Posterior vena cava (tissue), 2 donors: ENCODE measurements at places on chromosomes 6 and 20.

- no peak for DNase-seq
These were observed 639.6 kb downstream of the EPHA7 start for GRCh38 chr6:92779746-92780145.

DNA sequence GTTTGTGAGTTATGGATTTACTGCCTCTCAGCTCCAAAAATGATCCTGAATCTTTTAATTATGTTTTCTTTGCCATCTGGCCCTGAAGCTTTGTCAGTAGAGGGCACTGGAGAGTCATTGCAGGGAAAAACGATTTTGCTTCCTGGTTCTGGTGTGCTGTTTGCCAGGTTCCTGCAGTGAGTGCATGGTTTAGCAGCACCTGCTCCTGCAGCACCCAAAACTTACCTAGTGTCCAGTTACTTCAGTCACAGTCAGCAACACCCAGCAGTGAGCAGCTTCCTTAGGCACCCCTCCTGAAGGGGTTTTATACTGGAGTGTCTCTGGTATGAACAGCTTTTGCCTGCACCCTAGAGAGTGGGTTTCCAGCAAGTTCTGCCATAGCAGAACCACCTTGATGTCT lies 6.0 kb upstream of the TRIM26 start:
- no peak for DNase-seq

GRCh38 chr20:62876501-62876901 lies 14.9 kb upstream of the TCFL5 start:
- no peak for DNase-seq

GRCh38 chr20:15759594-15759993 lies 813.7 kb downstream of the KIF16B start:
- no peak for DNase-seq

DNA sequence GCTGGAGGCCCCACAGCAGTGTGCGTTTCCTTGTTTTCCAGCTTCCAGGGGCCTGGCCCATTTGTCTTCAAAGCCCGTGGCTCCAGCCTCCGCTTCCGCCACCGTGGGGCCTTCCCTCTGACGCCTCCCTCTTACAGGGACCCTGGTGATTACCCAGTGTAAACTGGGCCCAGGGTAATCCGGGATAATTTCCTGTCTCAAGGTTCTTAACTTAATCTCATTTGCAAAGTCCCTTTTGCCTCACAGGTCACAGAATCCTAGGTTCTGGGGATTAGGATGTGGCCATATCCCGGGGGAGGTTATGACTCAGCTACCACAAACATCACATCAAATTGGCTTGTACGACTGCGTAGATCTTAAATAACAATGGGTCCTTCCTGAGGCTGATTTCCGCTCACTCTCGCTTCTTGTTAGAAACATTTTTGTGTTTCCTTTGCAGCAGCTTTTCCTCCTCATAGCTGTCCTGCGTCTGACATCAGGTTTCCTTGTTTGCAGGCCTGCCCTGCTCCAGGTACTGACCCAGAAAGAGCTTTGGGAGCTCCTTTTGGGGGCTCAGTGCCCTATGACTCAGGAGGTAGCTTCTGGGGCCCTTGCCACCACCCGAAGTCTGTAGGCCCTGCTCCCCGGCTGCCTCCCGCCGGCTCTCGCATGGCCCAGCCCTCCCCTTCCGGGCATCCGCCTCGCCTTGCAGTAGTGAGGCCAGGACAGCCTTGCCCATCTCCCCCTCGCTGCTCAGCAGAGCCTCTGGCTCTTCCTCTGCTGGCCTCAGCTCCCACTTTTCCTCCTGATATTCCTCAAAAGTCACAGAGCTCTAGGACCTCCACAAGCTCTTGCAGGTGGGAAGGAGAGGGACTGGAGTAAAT lies 100.5 kb downstream of the ERMARD start:
- DNase-seq, result peak; percentile 71

GRCh38 chr20:57838670-57839151 lies 128.9 kb upstream of the PMEPA1 start:
- no peak for DNase-seq

- DNase-seq, result no peak
These were observed 36.9 kb downstream of the CRYBG1 start for GRCh38 chr6:106397431-106397830.

DNA sequence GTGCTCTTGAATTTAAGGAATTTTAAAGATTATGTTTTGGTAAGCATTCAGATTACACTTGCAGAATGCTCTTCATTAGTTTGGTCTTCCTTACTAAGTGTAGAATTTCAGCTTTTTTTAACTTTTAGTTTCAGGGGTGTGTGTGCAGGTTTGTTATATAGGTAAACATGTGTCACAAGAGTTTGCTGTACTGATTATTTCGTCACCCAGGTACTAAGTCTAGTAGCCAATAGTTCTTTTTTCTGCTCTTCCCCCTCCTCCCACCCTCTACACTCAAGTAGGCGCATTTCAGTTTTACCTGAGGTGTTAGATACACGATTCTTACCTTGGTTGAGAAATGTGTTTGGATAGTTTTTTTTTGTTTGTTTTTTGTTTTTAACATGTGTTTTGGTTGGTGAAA lies 68.3 kb downstream of the AFG1L start:
- DNase-seq, result no peak

- no peak for DNase-seq
These were observed 11.7 kb upstream of the ID1 start for GRCh38 chr20:31593221-31594001.

- DNase-seq, result no peak
These were observed 11.5 kb downstream of the SLC2A10 start for GRCh38 chr20:46720776-46721425.

DNA sequence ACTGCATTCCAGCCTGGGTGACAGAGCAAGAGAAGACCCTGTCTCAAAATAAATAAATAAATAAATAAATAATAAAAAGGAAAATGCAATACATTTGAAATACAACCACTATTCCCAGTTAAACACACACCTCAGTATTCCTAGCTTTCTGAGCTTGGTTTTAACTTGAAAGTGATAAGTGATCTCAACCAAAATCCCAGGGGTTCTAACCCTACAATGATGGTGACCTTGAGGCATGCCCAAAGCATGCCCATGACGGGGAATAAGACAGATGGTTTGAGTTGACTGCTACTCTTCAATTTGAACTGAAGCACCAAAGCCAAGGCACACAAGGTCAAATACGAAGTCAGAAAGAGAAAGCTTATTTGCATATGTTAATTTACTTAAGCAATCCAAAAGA lies 96.9 kb downstream of the ZFP64 start:
- DNase-seq, result no peak

DNA sequence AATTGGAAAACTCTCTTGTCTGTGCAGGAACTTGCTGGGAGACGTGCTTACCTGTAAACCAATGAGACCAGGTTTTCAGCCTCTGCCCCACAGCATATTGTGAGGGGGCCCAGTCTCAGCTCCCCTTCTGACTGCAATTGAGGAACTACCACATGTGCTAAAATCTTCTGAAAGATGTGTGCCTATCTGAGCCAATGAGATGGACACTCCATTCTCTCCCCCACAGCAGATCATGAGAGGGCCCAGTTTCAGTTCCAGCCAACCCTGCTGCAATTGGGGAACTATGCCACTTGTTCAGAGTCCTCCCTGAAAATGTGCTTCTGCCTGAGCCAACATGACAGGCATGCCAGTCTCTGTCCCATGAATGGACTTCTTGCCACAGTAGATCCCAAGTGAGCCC lies 20.9 kb upstream of the PI3 start:
- DNase-seq, result no peak

DNA sequence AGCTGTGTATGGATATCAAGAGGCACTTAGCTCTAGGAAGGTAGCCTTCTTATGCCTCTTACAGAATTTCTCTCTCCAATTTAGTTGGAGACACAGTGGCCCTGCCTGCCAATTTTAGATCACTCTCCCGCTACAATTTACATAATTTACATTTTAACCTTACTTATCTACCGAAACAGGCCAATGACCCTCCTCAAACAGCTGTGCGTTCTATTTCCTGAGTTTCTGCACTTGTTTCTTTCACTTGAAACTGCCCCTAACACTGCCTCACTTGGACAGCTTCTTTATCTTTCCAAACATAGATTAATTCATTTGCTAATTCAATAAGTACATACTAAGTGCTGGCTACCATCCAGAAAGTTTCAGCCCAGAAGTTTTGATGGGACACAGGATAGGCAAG lies 52.9 kb upstream of the HDDC2 start:
- DNase-seq, result no peak

GRCh38 chr6:125802943-125803377 lies 12.2 kb downstream of the NCOA7 start:
- no peak for DNase-seq

- no peak for DNase-seq
These were observed 13.9 kb downstream of the MYB start for GRCh38 chr6:135195041-135195440.

DNA sequence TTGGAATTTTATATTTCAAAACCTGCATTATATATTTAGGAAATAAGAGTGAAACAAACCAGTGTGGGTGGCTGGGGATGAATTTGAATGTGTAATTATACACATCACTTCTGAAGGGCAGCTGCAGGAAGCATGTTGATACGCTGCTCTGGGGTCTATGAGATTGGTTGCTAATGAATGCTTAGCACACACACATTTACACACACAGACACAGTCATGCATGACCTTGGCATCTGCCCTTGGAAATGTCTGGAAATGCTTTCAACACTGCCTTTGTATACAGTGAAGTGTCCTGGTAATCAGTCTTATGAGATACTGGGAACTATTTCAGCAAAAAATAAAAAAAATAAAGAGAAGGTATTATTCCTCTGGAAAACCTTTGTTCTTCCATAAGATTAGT lies 83.4 kb downstream of the ELOVL4 start:
- no peak for DNase-seq

- peak; percentile 94 for DNase-seq
These were observed 719 bp downstream of the HSP90AB1 start for GRCh38 chr6:44247338-44248302.

GRCh38 chr6:163296835-163297519 lies 117.5 kb upstream of the QKI start:
- no peak for DNase-seq

GRCh38 chr6:119237177-119237715 lies 112.3 kb downstream of the MAN1A1 start:
- no peak for DNase-seq

DNA sequence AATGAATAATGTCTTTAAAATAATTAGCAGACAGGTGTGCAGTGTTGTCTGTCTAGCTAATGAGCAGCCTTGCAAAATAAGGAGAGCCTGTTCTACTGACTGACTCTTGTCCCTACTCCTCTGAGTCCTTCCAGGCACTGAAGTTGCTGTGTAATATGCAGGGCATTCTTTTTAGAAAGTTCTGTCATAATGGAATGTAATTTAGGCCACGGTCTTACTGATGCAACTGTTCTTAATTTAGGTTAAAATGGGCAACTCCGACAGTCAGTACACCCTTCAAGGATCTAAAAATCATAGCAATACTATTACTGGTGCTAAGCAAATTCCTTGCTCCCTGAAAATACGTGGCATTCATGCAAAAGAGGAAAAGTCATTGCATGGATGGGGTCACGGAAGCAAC lies 133.9 kb downstream of the TIAM2 start:
- no peak for DNase-seq

GRCh38 chr6:53090576-53090975 lies 25.4 kb downstream of the FBXO9 start:
- no peak for DNase-seq

DNA sequence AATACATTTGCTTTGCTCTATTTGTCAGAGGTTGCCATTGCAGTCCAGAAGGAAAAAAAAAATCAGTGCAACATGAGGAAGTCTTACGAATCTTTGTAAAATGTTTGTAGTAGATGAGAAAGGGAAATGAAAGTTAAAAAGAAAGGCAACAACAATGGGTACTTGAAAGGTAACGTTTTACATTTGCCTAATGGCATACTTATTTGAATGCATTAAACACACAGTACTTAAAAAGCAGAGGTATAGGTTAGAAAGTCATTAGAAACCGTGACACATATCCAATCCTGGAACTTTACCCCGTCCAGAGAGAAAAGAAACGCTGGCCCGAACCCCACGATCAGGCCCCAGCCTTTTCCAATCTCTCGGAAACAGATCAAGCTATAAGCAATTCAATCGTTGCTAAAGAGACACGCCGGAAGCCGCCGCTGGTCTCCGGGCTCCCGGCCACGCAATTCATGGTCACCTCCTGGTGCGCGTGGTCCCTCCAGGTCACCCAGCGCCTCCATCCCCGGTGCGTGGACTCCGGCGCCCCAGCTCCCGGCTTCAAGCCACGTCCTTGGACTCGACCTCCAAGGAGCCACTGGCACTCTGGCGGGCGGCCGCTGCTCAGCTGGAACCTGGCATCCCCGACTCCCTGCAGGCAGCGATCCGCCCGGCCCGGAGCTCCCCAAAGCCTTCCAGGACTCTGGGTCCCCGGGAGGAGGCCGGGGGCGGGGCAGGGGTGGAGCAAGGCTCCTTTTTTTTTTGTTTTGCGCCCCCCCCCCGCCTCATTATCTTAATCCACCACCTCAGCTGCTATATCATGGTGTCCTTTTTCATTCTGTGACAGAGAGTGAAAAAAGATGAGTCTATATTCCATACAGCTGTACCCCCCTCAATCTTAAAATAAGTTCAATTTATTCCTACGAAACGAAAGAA lies at the start of gene SLC18B1:
TSS of gene SLC18B1 (minus strand) at position 687 of the 918 bp plus-strand sequence. CDS start at position 506, 181 bp downstream.
- DNase-seq, result peak; percentile 82
